ENCODE measurements at places on chromosomes 13 and 19.
A peak's percentile ranks its signal among the peaks of the same experiment; 100 is the strongest.

DNA sequence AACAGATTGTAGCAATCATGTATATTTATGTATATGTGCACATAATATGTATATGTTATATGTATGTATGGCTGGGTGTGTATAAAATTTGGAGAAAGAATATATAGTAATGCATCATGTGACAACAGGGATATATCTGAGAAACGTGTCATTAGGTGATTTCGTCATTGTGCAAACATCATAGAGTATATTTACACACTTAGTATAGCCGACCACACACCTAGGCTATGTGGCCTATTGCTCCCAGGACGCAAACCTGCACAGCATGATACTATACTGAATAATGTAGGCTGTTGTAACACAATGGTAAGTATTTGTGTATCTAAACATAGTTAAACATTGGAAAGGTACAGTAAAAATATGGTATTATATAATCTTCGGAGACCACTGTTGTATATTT lies 43.8 kb downstream of the ESD start:
- DNase-seq, result no peak

- no peak for DNase-seq
Observed at GRCh38 chr19:38695317-38695683, 47.9 kb downstream of the ACTN4 start.

GRCh38 chr13:83829810-83830209 lies 52.5 kb downstream of the SLITRK1 start:
- no peak for DNase-seq

- no peak for DNase-seq
Observed at GRCh38 chr13:22736084-22736767, 444.6 kb upstream of the SGCG start.

GRCh38 chr13:107900775-107901174 lies 314.6 kb downstream of the LIG4 start:
- no peak for DNase-seq

GRCh38 chr19:18283338-18283737 lies 1.9 kb upstream of the JUND start:
- no peak for DNase-seq

DNA sequence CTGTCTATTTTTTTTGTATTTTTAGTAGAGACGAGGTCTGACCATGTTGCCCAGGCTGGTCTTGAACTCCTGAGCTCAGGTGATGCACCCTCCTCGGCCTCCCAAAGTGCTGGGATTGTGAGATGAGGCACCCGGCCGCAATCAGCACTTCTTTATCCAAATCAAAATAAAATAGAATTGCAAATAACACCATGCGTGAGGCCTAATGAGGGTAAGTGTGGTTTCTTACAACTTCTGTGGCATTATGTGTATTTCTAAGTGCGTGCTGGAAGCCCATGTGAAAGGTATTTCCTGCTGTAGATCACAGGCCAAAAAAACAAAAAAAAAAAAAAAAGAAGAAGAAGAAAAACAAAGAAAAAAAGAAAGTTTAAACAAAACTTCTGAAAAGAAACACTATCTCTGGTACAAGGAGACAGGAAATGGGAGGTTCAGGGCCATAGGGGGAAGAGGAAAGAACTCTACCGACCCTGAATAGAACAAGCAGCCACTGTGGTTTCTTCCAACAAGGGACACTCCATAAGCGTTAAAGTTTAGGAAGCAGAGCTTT lies 3.0 kb upstream of the GRAMD1A start:
- DNase-seq, result no peak

- no peak for DNase-seq
Observed at GRCh38 chr13:60433505-60433904, 36.5 kb downstream of the TDRD3 start.

GRCh38 chr19:55383279-55384130 lies 587 bp downstream of the TMEM238 start:
- peak; percentile 57 for DNase-seq

GRCh38 chr13:100887729-100888151 lies 213.1 kb upstream of the TMTC4 start:
- DNase-seq, result no peak

GRCh38 chr13:105200181-105200580 lies 1335.3 kb downstream of the EFNB2 start:
- no peak for DNase-seq

- DNase-seq, result no peak
Observed at GRCh38 chr13:104625201-104625600, 1559.0 kb upstream of the SLC10A2 start.

DNA sequence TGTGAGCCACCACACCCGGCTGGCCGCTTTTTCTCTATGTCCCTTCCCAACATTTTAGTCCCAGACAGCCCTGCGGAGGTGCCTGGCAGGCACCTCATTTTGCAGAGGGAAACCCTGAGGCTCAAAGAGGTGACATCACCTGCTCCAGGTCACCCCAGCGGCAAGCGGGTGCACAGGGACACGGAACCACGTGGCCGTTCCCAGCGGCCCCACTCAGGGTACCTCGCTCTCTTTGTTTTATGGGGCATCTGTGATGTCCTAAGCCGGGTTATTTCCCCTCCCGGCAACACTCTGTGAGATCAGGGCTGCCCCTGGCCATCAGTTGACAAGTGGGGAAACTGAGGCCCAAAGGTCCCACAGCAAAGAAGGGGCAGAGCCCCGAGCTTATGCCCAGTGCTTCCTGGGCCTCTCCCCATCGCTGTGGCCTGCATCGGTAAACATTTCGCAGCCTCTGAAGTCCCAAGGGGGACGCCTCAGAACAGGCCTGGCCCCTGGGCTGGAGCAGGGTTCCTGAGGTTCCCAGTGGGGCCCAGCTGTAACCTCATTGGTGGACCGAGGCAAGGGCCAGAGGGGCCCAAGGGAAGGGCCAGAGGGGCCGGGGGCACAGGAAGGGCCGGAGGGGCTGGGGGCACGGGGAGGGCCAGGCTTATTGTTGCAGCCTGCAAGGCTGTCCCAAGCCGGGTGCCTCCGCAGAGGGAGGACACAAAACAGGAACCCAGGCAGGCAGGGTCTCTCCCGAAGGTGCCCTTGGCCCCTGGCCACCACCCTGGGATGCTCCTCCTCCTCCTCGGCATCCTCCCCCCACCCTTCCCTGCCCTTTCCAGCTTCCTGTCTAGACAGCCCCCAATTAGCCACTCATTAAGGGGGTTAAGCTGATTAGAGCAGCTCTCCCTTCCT lies 39.0 kb downstream of the SMIM24 start:
- DNase-seq, result no peak

DNA sequence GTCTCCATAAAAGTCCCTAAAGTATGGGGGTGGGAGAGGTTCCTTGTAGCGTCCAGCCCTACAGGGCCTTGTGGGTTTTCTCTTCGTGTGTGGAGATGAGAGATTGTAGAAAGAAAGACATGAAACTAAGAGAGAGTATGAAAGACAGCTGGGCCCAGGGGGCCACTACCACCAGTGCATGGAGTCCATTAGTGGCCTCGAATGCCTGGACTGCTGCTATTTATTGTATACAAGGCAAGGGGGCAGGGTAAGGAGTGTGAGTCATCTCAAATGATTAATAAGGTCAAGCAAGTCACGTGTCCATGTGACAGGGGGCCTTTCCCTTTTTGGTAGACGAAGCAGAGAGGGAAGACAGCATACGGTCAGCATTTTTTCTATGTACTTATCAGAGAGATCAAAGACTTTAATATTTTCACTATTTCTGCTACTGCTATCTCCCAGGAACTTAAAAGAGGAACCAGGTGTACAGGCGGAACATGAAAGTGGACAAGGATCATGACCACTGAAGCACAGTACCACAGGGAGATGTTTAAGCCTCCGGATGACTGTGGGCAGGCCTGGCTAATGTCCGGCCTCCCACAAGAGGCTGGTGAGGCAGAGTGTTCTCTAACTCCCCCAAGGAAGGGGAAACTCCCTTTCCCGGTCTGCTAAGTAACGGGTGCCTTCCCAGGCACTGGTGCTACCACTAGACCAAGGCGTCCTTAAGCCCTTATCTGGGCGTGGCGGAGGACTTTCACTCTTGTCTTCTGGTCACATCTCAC lies 25.5 kb downstream of the FGF21 start:
- no peak for DNase-seq

- no peak for DNase-seq
Observed at GRCh38 chr13:77298426-77298825, 28.5 kb downstream of the MYCBP2 start.

DNA sequence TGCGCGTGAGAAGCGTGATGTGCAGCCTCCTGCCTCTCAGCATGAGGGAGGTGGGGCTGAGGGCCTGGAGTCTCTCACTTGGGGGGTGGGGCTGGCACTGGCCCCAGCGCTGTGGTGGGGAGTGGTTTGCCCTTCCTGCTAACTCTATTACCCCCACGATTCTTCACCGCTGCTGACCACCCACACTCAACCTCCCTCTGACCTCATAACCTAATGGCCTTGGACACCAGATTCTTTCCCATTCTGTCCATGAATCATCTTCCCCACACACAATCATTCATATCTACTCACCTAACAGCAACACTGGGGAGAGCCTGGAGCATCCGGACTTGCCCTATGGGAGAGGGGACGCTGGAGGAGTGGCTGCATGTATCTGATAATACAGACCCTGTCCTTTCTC lies 8.7 kb downstream of the CD177 start:
- no peak for DNase-seq

GRCh38 chr19:32878988-32879387 lies 9.4 kb upstream of the SLC7A9 start:
- no peak for DNase-seq

DNA sequence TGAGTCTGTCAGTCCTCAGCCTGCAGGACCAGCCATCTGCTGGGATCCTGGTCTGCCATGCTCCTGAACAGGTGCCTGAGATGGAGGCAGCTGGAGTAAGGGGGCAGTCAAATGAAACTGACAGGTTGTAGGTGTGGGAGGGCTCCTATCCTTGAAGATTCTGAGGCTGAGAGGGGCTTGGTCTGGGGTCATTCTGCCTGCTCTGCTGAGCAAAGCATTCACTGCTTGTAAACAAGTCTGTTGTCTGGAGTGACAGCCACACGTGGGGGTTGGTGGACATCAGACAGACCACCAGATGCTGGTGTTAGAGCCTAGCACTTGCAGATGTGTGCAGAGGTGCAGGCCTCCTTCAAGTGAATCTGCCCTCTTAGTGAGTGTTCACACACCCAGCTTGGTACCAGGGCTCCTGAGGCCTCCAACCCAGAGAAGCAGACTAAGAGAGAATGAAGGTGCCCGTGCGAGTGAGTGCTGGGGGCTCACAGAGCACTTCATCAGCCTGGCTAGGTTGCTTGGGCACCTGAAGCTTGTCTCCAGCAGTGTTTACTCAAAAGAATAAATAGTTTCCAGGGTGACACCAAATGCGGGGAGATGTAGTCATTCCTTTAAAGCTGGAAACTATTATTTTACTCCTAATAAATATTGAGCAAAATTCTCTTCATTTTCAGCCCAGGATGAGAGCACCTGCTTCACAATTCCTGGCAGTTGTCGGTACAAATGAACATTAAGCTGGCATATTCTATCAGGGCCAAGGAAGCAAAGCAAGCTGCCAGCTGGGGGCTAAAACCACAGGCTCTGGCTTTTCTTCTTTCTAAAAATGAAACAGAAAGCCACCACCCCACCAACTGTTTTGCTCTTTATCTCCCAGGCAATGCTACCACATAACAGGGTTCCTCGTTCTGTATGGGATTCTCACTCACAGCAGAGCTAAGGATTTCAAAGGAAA lies 82.3 kb downstream of the RNASEH2B start:
- DNase-seq, result no peak

DNA sequence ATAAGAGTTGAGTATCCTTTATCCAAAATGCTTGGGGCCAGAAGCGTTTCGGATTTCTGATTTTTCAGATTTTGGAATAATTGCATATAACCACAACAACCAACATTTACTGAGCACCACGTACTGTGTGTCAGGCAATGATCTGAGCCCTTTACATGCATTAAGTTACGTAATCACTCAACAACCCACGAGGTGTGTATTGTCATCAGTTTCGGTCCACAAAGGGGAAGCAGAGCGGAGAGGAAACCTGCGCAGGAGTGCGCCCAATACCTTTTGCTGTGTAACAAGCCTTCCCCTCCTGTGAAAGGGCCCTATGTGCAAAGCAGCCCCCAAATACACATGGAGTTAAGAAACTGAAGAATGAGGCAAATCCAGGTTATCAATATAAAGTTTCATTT lies 20.7 kb upstream of the NLRP12 start:
- DNase-seq, result no peak

- no peak for DNase-seq
Observed at GRCh38 chr13:28630869-28631268, 28.1 kb upstream of the POMP start.

DNA sequence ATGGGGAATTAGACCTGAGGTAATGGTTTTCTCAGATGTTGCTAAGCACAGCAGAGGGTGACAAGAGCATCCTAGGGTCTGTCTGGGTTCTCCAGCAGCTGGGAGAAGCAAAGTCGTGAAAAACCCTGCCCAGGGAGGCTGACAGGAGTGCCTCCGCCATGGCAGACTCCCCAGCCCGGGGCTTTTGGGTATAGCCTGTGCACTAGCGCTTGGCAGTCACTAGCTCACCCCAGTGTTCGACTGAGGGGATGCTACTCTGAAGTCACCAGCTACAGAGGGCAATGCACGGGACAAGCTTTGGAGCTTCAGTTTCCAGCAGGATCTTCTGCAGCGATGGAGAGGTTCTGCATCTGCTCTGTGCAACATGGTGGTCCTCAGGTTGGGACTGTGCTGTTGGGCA lies 87.5 kb downstream of the ING1 start:
- DNase-seq, result no peak

GRCh38 chr19:3224346-3225168 lies at the start of gene CELF5:
Gene CELF5 (plus strand): TSS chr19:3224661. CDS start chr19:3224740, 79 bp downstream.
- peak; percentile 71 for DNase-seq

GRCh38 chr19:9250630-9251029 lies at the start of gene OR7E24:
Gene OR7E24 (plus strand): TSS chr19:9250930. CDS start chr19:9251044, 114 bp downstream.
- no peak for DNase-seq

- no peak for DNase-seq
Observed at GRCh38 chr13:94586371-94586770, 9.6 kb downstream of the TGDS start.

GRCh38 chr13:44434766-44435141 lies 61.1 kb downstream of the SERP2 start:
- DNase-seq, result no peak

- DNase-seq, result no peak
Observed at GRCh38 chr13:83286737-83287136, 595.5 kb downstream of the SLITRK1 start.

DNA sequence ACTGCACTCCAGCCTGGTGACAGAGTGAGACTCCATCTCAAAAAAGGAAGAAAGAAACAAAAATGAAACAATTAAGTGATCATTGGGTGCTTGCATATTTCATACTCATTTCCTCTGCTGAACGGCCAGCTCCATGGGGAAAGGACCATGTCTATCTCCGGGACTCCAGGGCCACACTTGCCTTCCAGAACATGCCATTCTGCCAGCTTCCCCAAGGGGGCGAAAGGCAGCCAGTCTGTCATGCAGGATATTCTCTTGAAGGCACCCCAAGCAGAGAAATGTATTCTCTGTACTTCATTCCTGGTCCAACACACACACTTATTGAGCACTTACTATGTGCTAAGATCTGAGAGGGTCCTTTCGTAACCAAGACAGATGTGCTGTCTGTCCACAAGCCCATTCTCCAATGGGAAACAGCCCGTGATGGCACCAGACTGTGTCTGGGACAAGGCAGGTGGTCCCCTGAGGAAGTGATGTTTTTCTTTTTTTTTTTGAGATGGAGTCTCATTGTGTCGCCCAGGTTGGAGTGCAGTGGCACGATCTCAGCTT lies 10.2 kb upstream of the CARM1 start:
- peak; percentile 42 for DNase-seq

Data from activated naive CD4-positive, alpha-beta T cell treated with anti-CD3 and anti-CD28 coated beads, Interleukin-2, amount 50 U/mL, for 16 hours (primary cell).